ENCODE measurements at places on chromosomes 7 and 10.

DNA sequence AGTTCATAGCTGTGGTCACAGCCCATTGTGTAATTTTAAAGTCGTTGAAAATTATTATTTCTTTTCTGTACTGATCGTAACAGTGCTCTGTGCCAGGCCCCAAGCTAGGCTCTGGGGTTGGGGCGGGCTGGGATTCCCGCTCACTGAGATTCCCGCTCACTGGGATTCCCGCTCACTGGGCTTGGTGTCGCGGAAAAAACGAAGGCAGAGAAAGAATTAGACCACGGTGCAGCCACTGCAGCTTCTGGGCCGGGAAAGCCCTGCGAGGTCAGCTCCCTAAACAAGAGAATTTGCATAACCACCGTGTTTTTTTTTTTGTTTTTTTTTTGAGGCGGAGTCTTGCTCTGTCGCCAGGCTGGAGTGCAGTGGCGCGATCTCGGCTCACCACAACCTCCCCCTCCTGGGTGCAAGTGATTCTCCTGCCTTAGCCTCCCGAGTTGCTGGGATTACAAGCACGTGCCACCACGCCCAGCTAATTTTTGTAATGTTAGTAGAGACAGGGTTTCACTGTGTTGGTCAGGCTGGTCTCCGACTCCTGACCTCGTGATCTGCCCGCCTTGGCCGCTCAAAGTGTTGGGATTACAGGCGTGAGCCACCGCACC is 31.2 kb downstream of the FOXK1 start:
- H3K27me3 ChIP-seq: no peaks in the 10 kb centered on the region
- DNase-seq: no peak
- no peak overlapping the region for H3K27ac ChIP-seq
- no peak overlapping the region for H3K4me3 ChIP-seq
- no peaks in the 10 kb centered on the region for H3K4me1 ChIP-seq

DNA sequence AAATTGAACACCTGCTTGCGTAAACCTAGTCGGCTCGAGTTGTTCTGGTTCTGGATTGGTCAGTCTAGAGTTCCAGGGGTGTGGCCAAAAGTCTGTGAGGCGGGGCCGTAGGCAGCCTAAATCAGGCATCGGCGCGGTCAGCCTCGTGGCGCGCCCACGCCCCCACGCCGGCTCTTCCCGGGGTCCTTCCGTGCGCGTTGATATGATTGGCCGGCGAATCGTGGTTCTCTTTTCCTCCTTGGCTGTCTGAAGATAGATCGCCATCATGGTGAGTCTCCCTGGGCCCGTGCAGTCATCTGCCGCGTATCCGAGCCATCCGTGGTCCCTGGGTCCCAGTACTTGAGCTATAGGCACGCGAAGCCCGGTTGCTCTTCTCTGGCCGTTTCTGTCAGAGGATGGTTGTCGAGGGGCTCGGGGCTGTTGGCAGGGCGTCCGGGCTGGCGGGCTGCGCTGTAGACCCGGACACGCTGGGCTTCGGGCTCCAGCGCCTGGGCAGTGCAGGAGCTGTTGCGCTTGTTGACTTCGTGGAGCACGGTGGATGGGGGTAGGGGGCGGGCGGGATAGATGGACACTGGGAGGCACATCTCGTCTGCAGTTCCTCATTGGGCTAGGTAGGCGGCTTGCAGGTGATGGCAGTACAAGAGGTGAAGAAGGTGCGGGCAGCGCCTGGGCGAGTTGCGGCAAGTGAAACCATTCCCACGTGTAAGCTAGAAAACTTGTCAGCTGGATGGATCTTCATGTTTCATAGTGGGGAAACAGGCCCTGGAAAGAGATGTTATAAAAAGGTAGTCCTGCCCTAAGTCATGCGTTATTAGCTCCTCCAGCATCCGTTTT is at the start of gene RPS24:
TSS of gene RPS24 (plus strand) at position 227 of the 834 bp plus-strand sequence. CDS start at position 266, 39 bp downstream.
- H3K4me3 ChIP-seq: peak within 1 kb of the TSS; percentile 80
- no peaks in the 10 kb centered on the region for H3K27me3 ChIP-seq
- peak within 1 kb of the TSS; percentile 68 for H3K27ac ChIP-seq
- DNase-seq: peak; percentile 95

- H3K4me1 ChIP-seq: peaks cover 4% of the 10 kb centered on the region
- H3K27me3 ChIP-seq: no peaks in the 10 kb centered on the region
- no peaks in the 10 kb centered on the region for H3K36me3 ChIP-seq
These were observed 5.3 kb downstream of the PTPN12 start for GRCh38 chr7:77542409-77542808.

GRCh38 chr10:78742730-78743615 is 325.8 kb upstream of the ZMIZ1 start:
- peak; percentile 79 for DNase-seq
- peak overlapping the region; percentile 55 for H3K27ac ChIP-seq
- H3K4me3 ChIP-seq: no peak overlapping the region
- no peaks in the 10 kb centered on the region for H3K36me3 ChIP-seq

DNA sequence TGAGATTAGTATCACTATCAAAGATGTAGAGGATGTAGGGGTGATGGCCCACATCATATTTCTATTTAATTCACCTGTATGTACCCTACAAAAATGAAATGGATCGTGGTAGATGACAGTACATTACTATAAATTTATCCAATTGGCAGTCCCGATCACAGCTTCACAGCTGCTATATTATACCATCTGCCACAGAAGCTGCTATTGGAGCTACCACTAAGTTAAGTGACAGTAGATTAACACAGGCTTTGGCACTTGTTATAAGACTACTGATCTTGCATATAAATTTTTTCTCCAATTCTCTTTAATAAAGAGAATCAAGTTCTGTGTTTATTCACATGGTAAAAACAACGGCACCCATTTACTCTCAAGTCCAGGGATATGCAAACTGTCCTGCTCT is 24.9 kb upstream of the MAGI2 start:
- H3K36me3 ChIP-seq: no peaks in the 10 kb centered on the region
- DNase-seq: no peak
- no peaks in the 10 kb centered on the region for H3K27me3 ChIP-seq
- H3K27ac ChIP-seq: no peak overlapping the region
- no peaks in the 10 kb centered on the region for H3K4me1 ChIP-seq

DNA sequence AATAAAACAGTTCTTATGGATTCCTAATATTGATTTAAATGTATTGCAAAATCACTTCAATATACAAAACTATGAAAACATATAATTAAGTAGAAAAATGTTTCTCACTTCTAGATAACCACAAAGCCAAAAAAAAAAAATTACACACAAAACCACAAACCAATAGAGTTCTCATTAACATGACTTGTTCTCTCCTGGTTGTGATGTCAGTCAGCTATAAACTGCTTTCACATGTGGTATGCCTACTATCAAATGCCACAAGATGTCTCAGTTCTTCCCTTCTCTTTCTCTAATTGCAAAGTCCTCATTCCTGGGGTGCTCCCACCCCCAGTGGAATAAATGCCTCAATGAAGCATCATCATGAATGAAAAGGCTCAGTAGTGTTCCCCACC is 16.6 kb downstream of the GNAI1 start:
- no peak overlapping the region for H3K27ac ChIP-seq

GRCh38 chr10:132276706-132277105 is 31.0 kb downstream of the STK32C start:
- H3K27me3 ChIP-seq: no peaks in the 10 kb centered on the region
- no peak overlapping the region for H3K4me3 ChIP-seq
- H3K4me1 ChIP-seq: no peaks in the 10 kb centered on the region
- H3K27ac ChIP-seq: no peak overlapping the region
- H3K36me3 ChIP-seq: no peaks in the 10 kb centered on the region

GRCh38 chr10:73218431-73219191 is 28.4 kb downstream of the DNAJC9 start:
- H3K36me3 ChIP-seq: peaks cover 6% of the 10 kb centered on the region
- no peaks in the 10 kb centered on the region for H3K27me3 ChIP-seq
- H3K27ac ChIP-seq: no peak overlapping the region
- no peaks in the 10 kb centered on the region for H3K4me1 ChIP-seq

DNA sequence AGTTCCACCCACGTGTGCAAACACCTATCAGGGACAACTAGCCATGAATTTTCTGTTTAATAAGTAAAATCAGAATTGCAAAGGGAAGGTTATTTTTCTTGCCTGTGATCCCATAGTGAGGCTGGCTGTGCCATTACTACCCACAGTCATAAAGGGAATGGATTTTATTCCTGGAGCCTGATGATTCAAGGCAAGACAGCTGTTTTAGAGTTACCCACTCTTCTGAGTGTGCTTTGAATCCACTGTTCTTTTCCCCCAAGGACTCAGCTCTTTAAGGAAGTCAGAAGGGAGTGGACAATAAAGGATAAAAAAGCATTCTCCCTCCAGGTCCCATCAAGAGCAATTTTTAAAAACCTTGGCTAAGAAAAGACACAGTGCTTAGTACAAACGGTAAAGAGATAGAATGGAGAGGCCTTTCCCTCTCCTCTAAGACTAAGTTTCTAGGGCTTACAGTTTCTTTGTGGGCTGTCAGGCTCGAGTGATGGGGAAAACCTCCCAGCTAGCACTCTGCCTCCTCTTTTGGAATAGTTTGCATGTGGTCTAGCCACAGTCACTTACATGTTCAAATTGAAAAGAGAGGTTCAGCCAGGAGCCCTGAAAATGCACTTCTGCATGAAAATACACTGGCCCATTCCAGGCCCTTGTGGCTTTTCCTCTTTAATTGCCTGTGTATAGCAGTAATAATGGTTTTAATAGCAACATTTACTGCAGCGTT is 5.1 kb upstream of the LRRC4 start:
- no peaks in the 10 kb centered on the region for H3K27me3 ChIP-seq
- H3K4me1 ChIP-seq: peaks cover 4% of the 10 kb centered on the region
- H3K36me3 ChIP-seq: no peaks in the 10 kb centered on the region
- no peak for DNase-seq

DNA sequence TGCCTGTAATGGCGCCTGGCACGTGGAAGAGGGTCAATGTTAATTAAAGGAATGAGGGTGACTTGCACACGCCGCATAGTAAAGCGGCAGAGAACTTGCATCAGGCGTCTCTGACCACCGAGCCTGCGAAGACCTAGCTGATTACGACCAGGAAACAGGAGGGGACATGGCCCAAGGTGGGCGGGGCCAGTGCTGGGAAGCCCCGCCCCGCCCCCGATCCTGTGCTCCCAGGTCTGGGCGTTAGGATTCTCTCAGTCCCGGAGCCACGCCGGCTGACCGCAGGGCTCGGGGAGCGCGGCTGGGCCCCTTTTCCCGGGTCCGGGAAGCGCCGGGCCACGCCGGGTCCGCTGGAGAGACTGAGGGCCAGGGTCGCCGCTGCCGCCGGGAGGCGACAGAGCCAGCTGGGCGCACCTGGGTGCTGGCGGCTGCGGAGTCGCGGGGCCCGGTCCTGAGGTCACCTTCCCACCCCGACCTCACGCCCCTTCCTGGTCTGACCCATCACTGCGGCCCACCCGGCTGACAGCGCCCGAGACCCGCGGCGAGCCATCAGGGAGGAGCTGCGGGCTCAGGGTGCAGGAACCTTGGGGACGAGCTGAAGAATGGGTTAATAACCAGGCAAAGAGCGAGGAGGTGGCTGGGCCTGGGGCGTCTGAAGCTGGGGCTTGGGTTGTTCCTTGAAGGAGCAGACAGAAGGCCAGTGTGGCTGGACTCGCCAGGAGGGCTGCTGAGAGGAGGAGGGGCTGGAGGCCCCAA is 23.0 kb upstream of the GRID1 start:
- no peak overlapping the region for H3K27ac ChIP-seq
- H3K27me3 ChIP-seq: no peaks in the 10 kb centered on the region
- H3K4me1 ChIP-seq: no peaks in the 10 kb centered on the region
- peak; percentile 87 for DNase-seq
- peak overlapping the region; percentile 20 for H3K4me3 ChIP-seq

GRCh38 chr10:85284778-85285770 is 956.7 kb downstream of the CCSER2 start:
- no peak overlapping the region for H3K4me3 ChIP-seq
- H3K4me1 ChIP-seq: no peaks in the 10 kb centered on the region
- H3K27ac ChIP-seq: no peak overlapping the region
- H3K36me3 ChIP-seq: no peaks in the 10 kb centered on the region
- H3K27me3 ChIP-seq: no peaks in the 10 kb centered on the region

- no peak overlapping the region for H3K27ac ChIP-seq
- DNase-seq: no peak
- H3K4me3 ChIP-seq: no peak overlapping the region
- peaks cover 6% of the 10 kb centered on the region for H3K4me1 ChIP-seq
These were observed 31.3 kb downstream of the AGAP3 start for GRCh38 chr7:151117565-151117964.

DNA sequence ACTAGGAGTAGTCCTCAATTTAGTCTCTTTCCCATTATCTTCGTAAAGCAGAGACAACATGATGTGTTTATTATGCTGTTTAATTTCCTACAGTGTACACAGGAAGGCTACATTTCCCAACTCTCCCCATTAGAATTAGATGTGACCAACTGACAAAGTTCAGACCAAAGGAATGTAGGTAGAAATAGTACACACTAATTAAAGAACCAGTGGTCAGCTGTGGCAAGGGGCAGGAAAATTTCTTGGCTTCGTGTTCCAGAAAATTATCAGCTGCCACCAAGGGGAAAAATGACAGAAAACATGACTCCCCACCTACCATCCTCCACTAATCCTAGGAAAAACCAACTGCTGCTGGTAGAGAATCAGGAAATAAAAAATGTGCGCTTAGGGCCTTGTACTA is 125.6 kb downstream of the PPP1R3A start:
- DNase-seq: no peak
- no peak overlapping the region for H3K4me3 ChIP-seq
- H3K4me1 ChIP-seq: no peaks in the 10 kb centered on the region
- no peaks in the 10 kb centered on the region for H3K27me3 ChIP-seq

- no peak overlapping the region for H3K4me3 ChIP-seq
- H3K4me1 ChIP-seq: no peaks in the 10 kb centered on the region
- no peaks in the 10 kb centered on the region for H3K36me3 ChIP-seq
- H3K27ac ChIP-seq: no peak overlapping the region
- H3K27me3 ChIP-seq: no peaks in the 10 kb centered on the region
- no peak for DNase-seq
These were observed 1063.5 kb upstream of the LRRN3 start for GRCh38 chr7:110027385-110027784.

DNA sequence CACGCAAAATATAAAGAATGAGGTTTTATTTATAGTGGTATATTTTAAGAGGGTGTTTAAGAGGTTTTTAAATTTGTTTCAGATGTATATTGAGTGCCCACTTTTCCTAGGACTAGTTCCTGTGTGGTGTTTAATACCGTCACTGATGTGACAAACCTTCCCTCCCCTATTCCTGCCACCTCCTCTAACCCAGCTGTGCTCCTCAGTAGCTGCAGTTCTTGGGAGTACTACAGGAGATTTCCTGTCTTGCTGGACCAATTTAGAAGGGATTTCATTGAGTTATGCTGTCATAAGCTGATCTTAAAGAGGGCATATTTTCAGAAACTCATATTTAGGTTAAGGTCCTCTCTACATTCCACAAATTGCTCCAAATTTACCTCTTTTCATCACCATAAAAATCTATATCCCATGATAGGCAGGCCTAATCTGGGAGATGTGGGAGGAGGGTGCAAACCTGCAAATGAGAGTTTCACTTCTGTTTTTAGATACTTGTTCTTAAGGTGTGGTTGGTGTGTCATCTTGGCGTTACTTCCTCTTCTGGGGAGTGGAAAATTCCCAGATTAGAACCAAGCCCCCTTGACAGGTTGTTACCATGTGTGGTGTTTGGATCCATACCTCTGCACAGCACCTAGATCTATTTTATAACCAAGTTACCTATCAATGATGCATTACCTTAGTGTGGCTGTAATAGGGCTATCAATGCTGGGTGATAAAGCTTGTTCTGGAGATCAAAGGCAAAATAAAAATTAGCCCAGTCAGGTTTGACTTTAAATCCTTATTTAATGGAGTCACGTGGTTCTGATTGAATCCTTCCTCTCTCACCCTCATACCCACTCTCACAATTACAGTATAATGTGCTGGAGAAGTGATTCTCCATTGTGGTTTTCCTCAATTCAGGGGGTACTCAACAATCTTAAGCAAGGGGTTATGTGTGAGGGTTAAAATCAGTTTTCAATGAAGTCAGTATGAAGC is 141.1 kb downstream of the CDK14 start:
- no peak overlapping the region for H3K27ac ChIP-seq
- no peak for DNase-seq
- H3K36me3 ChIP-seq: no peaks in the 10 kb centered on the region
- no peak overlapping the region for H3K4me3 ChIP-seq
- H3K27me3 ChIP-seq: no peaks in the 10 kb centered on the region
- H3K4me1 ChIP-seq: no peaks in the 10 kb centered on the region

Data from pancreas (tissue), 10 donors.